Heart left ventricle (tissue), 16 donors: ENCODE measurements at places on chromosomes 3 and 15. TPM values are rescaled to one million over a fixed set of nuclear protein-coding genes. Genes with fewer than 3 reads are reported as not detected.

- no peak for DNase-seq
These were observed 32.0 kb downstream of the SV2B start for GRCh38 chr15:91132079-91132478.

DNA sequence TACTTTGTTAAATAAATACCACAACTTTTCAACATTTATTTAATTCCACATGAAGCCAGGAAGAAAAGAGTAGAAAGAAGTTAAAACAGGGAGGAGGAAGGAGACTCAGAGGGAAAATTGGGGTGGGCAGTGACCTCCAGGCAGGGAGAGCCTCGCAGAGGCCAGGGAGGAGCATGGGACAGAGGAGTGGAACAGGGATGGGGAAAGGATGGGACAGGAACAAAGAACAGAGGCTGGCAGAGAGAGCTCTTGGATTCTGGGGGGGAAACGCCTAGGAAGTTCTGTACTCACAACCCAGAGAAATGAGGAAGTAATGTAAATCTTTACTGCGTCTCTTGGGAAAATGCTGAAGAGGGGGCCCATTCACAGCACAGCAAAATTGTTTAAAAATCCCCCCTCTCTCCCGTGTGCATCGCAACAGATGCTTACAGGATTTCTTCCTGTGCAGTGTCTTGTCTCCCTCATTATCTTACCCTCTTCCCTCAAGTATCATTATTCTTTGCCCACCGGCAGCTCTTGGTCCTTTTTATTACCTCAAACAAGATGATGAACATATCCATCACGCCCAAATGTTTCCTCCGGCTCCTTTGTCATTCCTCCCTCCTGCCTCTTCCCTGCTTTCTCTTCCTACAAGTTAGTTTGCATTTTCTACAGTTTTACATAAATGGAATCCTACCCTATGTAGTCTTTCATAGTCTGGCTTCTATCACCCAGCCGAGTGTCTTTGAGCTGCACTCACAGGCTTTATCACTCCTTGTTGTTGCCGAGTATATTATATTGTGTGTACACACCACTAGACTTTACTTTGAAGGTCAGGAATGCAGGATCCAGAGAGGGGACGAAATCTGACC, 65.5 kb downstream of the ARHGAP31 start:
- DNase-seq, result no peak

GRCh38 chr3:13319564-13320220, 100.4 kb downstream of the NUP210 start:
- DNase-seq, result no peak

- DNase-seq, result no peak
These were observed 92.7 kb downstream of the BOC start for GRCh38 chr3:113304102-113304501.

- DNase-seq, result peak; percentile 86
These were observed 64.3 kb downstream of the DUT start for GRCh38 chr15:48395521-48396011.

GRCh38 chr3:100274361-100274760, 13.6 kb downstream of the TBC1D23 start:
- no peak for DNase-seq

GRCh38 chr3:31321620-31322019, 211.1 kb upstream of the STT3B start:
- DNase-seq, result no peak

- DNase-seq, result no peak
These were observed 300.1 kb upstream of the C2CD4B start for GRCh38 chr15:62465173-62465572.

GRCh38 chr3:13708301-13708700, 159.4 kb downstream of the FBLN2 start:
- no peak for DNase-seq

DNA sequence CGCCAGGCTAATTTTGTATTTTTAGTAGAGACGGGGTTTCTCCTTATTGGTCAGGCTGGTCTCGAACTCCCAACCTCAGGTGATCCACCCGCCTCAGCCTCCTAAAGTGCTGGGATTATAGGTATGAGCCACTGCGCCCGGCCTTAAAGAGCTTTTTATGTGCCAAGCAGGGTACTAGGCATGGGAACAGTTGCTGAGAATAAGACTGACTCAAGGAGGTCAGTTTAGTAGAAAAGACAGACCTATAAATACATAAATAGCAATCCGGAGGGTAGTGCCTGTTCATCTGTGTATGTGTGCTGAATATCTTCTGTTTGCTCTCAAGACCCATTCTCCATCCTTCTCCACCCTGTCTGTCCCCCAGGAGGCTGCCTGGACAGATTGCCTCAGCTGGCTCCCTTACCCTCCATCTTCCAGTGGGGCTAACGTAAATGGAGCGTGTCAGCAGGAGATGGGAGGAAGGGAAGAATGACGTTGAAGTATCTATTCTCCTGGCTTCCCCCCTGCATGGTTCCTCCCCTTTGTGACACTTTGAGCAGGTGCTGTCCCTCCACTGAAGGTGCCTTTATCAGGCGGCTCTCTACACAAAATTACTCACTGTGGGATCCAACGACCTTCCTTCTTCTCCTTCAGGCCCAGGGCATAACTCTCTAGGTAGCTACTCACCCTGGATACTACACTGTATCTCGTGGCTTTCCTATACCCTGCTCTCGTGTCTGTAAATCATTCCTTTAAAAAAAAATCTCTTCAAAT, 31.1 kb downstream of the FBXO40 start:
- no peak for DNase-seq

GRCh38 chr15:37370941-37371340, 270.6 kb upstream of the MEIS2 start:
- DNase-seq, result no peak

Gene A4GNT
- total RNA-seq, result not detected

Gene SATB1
- 39.9 TPM for total RNA-seq

Gene ITPKA
- total RNA-seq, result 12.5 TPM

Gene CRYGS
- total RNA-seq, result 0.47 TPM

Gene CD276
- 36.0 TPM for total RNA-seq

Gene HDC
- 0.46 TPM for total RNA-seq

Gene GREM1
- total RNA-seq, result 2.3 TPM

Gene CIP2A
- 1.2 TPM for total RNA-seq

Gene SCG5
- not detected for total RNA-seq
